ENCODE measurements at places on chromosomes 13 and 19.

DNA sequence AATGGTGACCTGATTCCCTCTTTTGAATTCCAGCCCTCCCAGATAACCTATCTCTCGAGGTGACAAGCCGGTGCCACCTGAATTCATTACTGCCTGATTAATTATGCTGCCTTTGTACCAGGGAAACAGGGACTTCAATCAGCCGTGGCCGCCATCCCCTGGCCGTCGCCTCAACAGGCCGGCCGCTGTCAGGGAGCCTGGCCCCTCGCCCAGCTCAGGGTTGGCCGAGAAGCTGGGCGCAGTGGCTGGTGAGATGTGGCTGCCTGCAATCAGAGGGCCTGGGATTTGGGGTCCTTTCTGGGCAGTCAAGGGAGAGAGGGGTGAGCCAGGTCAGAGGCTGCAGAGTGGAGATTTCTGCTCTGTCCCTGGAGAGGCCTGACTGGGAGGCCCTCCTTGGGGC is 91.2 kb downstream of the KCTD15 start:
- H3K36me3 ChIP-seq, result no peaks in the 10 kb centered on the region
- peaks cover 2% of the 10 kb centered on the region for H3K4me1 ChIP-seq
- peaks cover 17% of the 10 kb centered on the region for H3K27me3 ChIP-seq
- H3K4me3 ChIP-seq, result no peak overlapping the region
- H3K27ac ChIP-seq, result no peak overlapping the region
- DNase-seq, result no peak

- no peak overlapping the region for H3K4me3 ChIP-seq
- H3K27me3 ChIP-seq, result no peaks in the 10 kb centered on the region
- no peaks in the 10 kb centered on the region for H3K4me1 ChIP-seq
- no peak for DNase-seq
- H3K36me3 ChIP-seq, result no peaks in the 10 kb centered on the region
Observed at GRCh38 chr19:31154021-31154420, 195.2 kb downstream of the TSHZ3 start.

- DNase-seq, result peak; percentile 86
- peak within 1 kb of the TSS; percentile 96 for H3K27ac ChIP-seq
- H3K36me3 ChIP-seq, result peaks cover 26% of the 10 kb centered on the region
- peaks cover 74% of the 10 kb centered on the region for H3K4me1 ChIP-seq
- H3K4me3 ChIP-seq, result peak within 1 kb of the TSS; percentile 94
- H3K27me3 ChIP-seq, result no peaks in the 10 kb centered on the region
Observed at GRCh38 chr19:38617764-38618589, at the start of gene MAP4K1. Gene MAP4K1, minus strand, starts transcription at chr19:38617953. Its CDS starts 58 bp downstream, at chr19:38617895.

GRCh38 chr19:2021453-2022140 is 6.1 kb upstream of the BTBD2 start:
- H3K27ac ChIP-seq, result no peak overlapping the region
- no peak overlapping the region for H3K4me3 ChIP-seq
- no peaks in the 10 kb centered on the region for H3K36me3 ChIP-seq
- no peaks in the 10 kb centered on the region for H3K27me3 ChIP-seq

DNA sequence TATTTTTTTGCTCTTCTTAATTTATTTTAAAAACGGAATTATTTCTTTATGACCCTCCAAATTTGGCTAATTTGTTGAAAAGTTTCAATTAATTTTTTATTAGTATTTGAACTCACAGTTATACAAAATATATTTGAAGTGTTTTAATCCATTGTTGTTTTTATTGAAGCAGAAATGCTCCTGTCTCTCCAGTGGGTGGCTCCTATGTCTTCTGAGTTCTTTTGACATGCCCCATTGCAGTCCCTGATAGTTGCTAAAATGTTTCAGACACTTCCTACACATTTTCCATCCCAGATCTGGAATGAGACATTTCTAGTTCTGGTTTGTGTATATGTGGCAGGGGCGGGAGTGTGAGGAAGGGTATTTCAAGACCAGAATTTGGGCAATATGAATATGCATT is 579.4 kb upstream of the PRR20A start:
- no peak for DNase-seq
- no peak overlapping the region for H3K27ac ChIP-seq
- H3K4me1 ChIP-seq, result no peaks in the 10 kb centered on the region
- no peaks in the 10 kb centered on the region for H3K27me3 ChIP-seq

GRCh38 chr19:28948566-28948965 is 264.4 kb downstream of the UQCRFS1 start:
- no peak overlapping the region for H3K4me3 ChIP-seq
- H3K27me3 ChIP-seq, result no peaks in the 10 kb centered on the region
- H3K27ac ChIP-seq, result no peak overlapping the region
- no peaks in the 10 kb centered on the region for H3K36me3 ChIP-seq
- DNase-seq, result no peak

GRCh38 chr13:75787249-75787928 is 151.3 kb downstream of the LMO7 start:
- H3K27ac ChIP-seq, result no peak overlapping the region
- H3K4me1 ChIP-seq, result no peaks in the 10 kb centered on the region
- peaks cover 3% of the 10 kb centered on the region for H3K36me3 ChIP-seq
- no peak for DNase-seq
- H3K27me3 ChIP-seq, result no peaks in the 10 kb centered on the region
- no peak overlapping the region for H3K4me3 ChIP-seq

GRCh38 chr13:32142115-32142514 is 110.5 kb downstream of the FRY start:
- no peaks in the 10 kb centered on the region for H3K36me3 ChIP-seq
- no peak overlapping the region for H3K4me3 ChIP-seq
- H3K27ac ChIP-seq, result no peak overlapping the region
- DNase-seq, result no peak

GRCh38 chr13:47287291-47287751 is 390.5 kb upstream of the HTR2A start:
- no peak overlapping the region for H3K27ac ChIP-seq
- H3K4me3 ChIP-seq, result no peak overlapping the region
- no peaks in the 10 kb centered on the region for H3K36me3 ChIP-seq
- DNase-seq, result no peak
- H3K4me1 ChIP-seq, result no peaks in the 10 kb centered on the region
- no peaks in the 10 kb centered on the region for H3K27me3 ChIP-seq

DNA sequence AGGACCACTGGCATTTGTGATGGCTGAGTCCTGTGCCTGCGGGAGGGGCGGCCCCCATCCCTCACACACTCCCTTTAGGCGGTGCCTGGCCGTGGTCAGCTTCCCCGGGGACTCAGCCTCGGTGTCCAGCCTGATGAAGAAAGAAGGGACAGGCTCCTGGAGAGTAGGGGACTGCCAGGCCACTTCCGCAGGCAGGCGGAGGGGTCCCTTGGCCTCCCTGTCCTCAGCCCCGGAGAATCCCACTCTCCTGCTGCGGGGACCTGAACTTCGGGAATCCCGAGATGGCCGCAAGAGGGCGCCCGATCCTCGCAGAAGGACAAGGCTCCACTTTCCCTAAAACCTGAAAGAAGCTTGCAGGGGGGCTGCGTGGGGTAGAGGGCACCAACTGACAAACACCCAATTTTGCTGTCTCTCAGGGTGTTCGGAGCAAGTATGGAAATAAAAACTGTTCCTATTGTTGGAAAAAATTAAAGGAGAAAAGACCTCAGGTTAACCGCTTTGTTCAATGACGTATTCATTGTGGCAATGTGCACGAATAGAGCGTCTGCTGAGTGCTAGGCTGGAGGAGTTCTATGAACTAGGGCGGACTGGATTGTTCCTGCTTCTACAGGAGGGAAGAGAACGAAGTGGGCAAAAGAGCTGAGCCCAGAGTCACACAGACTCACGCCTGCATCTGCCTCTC is 297.3 kb downstream of the ZNF536 start:
- no peak overlapping the region for H3K27ac ChIP-seq
- H3K27me3 ChIP-seq, result peaks cover 26% of the 10 kb centered on the region
- H3K4me1 ChIP-seq, result no peaks in the 10 kb centered on the region
- peak; percentile 9 for DNase-seq

GRCh38 chr13:33445476-33445875 is 159.9 kb upstream of the STARD13 start:
- H3K4me3 ChIP-seq, result no peak overlapping the region
- no peaks in the 10 kb centered on the region for H3K36me3 ChIP-seq
- H3K27ac ChIP-seq, result no peak overlapping the region
- no peak for DNase-seq
- H3K4me1 ChIP-seq, result no peaks in the 10 kb centered on the region
- H3K27me3 ChIP-seq, result no peaks in the 10 kb centered on the region

GRCh38 chr19:55196803-55197202 is 12.5 kb downstream of the PTPRH start:
- no peak overlapping the region for H3K27ac ChIP-seq
- no peak overlapping the region for H3K4me3 ChIP-seq
- no peak for DNase-seq
- H3K36me3 ChIP-seq, result no peaks in the 10 kb centered on the region
- H3K27me3 ChIP-seq, result peaks cover 45% of the 10 kb centered on the region

GRCh38 chr13:21458451-21458812 is 671 bp downstream of the ZDHHC20 start:
- DNase-seq, result peak; percentile 40
- peaks cover 28% of the 10 kb centered on the region for H3K4me1 ChIP-seq
- H3K4me3 ChIP-seq, result peak overlapping the region; percentile 96
- no peaks in the 10 kb centered on the region for H3K36me3 ChIP-seq
- peak overlapping the region; percentile 95 for H3K27ac ChIP-seq
- no peaks in the 10 kb centered on the region for H3K27me3 ChIP-seq

DNA sequence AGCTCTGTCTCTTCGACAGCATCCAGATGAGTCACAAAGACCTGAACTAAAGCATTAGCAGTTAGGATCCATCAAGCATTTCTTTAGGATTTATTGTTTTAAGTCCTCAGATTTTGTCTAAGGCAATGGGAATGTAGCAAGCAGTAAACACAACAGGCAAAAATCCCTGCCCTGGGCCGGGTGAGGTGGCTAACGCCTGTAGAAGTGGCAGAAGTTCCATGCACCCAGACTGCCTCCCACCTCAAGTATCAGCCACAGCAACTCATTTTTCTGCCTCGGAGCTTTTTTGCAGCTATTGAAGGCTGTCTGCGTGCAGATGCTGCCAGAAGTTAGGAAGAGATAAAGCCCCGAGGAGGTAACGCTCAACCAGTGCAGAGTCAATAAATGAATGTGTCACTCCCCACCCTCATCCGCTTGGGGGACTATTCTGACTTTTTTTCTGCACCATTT is 47.1 kb upstream of the MRI1 start:
- no peak for DNase-seq
- H3K4me3 ChIP-seq, result no peak overlapping the region
- peaks cover 2% of the 10 kb centered on the region for H3K4me1 ChIP-seq
- H3K36me3 ChIP-seq, result peaks cover 5% of the 10 kb centered on the region
- peaks cover 35% of the 10 kb centered on the region for H3K27me3 ChIP-seq

Data from naive B cell (primary cell).